ENCODE measurements at places on chromosomes 6 and 20.
A peak's percentile ranks its signal among the peaks of the same experiment; 100 is the strongest.

DNA sequence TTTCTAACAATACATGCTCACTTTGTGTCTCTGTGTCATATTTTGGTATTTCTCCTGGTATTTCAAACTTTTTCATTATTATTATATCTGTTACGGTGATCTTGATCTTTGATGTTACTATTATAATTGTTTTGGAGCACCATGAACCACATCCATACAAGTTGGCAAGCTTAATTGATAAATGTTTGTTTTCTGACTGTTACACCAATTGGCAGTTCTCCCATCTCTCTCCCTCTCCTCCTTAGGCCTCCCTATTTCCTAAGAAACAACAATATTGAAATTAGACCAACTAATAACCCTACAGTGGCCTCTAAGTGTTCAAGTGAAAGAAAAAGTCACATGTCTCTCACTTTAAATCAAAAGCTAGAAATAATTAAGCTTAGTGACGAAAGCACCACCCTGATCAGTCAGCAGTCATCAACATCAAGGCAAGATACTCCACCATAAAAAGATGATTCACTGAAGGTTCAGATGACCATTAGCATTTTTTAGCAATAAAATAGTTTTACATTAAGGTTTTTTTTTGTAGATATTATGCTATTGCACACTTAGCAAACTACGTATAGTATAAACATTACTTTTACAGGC, 61.5 kb downstream of the IBTK start:
- DNase-seq: peak; percentile 29

DNA sequence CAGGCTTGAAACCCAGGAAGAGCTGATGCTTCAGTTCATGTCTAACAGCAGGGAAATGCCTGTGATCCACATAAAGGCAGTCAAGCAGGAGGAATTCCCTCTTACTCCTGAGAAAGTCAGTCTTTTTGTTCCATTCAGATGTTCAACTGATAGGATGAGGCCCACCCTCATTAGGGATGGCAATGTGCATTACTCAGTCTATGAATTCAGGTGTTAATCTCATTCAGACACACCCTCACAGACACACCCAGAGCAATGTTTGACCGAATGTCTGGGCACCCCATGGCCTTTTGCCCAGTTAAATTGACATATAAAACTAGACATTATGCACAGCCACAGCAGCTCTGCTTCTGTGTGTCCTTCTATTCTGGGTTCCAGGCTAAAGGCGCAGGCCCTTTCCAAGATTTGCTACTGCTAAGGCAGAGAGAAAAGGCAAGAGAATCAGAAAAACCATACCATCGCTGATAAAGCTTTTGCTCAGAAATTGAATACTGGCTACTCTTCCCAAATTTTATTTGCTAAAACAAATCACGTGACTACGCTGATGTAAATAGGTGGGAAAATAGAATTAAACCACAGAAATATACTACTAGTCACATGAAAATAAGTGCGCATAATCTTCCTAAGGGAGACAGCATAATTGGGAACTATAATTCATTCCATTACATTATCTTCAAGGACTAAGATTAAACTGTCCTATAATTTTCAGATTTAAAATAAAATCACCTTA, 625.0 kb upstream of the MAN1A1 start:
- DNase-seq: no peak

GRCh38 chr6:6723361-6723760, 134.8 kb downstream of the LY86 start:
- DNase-seq: no peak

DNA sequence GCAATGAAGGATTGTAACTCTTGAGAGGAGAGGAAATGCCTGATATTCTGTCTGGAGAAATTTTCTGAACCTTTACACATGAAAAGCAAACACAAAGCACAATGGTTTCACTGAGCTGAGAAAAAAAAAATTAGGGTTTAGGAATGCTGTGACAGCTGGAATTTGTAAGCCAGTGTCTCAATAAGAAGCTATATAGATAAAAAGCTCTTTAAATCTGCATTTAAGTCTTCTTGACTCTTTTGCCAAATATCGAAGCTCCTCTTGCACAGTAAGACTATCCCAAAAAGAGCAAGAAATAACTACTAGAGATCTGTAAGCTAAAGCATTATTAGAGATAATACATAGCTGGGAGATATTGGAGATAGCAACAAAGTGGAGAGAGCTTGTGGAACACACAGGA, 1334.0 kb upstream of the CITED2 start:
- no peak for DNase-seq

DNA sequence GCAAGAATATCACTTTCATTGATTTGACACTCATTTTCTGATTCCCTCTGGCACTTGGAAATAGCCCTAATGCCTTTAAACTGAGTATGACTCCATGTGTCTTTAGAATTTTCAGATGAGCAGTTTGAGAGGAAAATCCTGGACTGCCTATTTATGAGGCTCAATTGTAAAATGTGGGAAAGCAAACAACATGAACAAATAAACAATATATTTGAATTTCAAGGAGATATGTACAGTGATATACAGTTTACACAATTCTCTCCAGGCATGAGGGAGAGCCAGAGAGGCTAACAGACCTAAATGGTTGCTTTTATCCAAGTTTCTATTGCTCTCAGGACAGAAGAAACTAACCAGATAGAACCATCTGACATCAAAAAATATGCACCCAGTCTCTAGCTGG, 748.2 kb upstream of the NRSN1 start:
- DNase-seq: no peak

Measured in Caki2 (cell line).